HTR-8/SVneo (cell line): ENCODE measurements at places on chromosomes 5 and 9.

GRCh38 chr9:25418974-25419373, 259.3 kb downstream of the TUSC1 start:
- DNase-seq, result no peak

DNA sequence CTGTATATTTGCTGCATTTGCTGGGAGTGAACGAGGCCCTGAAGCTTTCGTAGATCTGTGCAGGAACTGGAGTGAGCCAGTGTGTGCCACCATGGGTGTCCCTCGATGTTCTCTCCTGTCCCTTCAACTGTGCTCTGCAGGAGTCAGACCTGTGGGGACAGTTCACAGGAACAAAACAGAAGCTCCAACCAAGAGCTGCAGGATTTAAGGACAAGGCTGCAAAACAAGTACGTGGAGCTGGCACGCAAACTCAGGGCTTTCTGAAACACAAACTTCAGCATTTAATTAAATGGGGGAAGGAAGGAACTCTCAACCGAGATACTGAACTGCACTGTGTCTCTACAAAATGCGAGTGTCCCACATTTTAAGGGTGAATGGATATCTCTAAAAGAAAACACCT, 24.2 kb downstream of the BASP1 start:
- no peak for DNase-seq

DNA sequence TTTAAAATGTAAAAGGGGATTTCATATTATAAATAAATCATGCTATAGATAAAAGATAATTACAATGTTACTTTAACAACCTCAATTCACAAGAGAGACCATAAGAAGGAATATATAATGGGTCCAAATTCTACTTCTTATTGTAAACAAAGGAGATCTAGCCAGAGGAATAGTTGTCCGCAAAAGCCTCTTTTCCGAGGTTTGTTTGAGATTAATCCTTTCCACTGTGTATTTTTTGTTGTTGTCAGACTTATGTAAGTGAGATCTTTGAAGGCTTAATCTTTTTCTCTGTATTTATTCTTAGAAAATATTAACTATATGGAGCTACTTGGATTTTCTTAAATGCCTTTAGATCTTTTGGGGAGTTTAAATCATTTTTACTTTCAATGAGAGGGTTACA, 1299.3 kb upstream of the WWC1 start:
- no peak for DNase-seq

DNA sequence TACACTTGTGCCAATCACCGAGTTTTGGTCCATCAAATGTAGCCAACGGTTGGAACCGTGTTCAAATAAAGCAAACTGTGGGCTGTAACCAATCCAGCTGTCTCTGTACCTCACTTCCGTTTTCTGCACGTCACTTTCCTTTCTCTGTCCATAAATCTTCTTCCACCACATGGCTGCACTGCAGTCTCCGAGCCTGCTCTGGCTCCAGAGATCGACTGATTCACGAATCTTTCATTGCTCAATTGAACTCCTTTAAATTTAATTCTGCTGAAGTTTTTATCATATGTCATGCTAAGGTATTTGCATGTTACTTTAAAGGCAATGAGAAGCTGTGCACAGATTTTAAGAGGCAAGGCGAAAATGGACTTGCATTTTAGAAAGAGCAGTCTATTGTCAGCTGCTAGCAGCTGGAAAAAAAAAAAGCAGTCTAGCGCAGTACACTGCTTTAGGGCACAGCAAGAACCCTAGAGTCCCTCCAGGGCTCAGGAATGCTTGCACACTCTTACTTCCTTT, 13.2 kb downstream of the TTC39B start:
- no peak for DNase-seq

DNA sequence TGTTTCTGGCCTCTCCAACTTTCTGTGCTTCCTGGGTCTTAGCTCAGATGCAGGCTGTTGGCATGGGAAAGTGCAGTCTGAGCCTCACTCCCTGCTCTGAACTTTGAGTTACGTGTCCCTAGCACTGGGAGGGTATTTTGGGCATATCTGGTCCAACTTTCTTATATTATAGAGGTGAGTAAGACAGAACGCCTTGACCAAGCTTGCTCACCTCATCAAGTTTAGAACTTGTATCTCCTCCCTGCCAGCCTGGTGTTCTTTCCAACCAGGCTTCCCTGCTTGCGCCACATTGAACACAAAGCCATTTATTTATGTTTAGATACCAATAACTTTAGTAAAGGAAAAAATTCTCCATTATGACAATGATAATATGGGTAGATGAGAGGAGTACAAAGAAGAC, 33.2 kb downstream of the TNC start:
- DNase-seq, result no peak

- no peak for DNase-seq
Observed at GRCh38 chr9:115972843-115973595, 180.6 kb upstream of the PAPPA start.

- DNase-seq, result no peak
Observed at GRCh38 chr9:69443178-69443577, 118.2 kb downstream of the ENTREP1 start.

- DNase-seq, result no peak
Observed at GRCh38 chr5:142411656-142412425, 87.0 kb upstream of the SPRY4 start.

GRCh38 chr5:74562122-74562521, 78.4 kb downstream of the ENC1 start:
- no peak for DNase-seq

GRCh38 chr5:136159457-136159856, 26.8 kb downstream of the SMAD5 start:
- DNase-seq, result no peak

DNA sequence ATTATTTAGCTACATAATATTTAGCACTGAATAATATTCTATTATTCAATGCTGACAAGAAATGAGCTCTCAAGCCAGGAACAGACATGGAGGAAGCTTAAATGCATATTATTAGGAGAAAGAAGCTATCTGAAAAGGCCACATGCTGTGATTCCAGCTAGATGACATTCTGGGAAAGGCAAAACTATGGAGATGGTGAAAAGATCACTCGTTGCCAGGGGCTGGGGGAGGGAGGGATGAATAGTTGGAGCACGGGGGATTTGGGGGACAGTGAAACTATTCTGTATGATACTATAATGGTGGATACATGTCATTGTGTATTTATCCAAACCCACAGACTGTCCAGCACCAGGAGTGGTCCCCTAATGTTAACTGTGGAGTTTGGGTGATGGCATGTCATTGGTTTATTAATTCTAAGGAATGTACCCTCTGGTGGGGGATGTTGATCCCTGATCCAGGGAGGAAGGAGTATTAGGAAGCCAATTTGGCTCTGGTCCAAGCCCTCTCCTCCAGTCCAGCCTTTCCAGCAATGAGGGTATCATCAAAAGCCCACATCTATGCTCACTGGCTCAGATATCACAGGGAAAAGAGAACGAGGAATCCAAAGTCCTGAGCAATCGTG, 162.5 kb downstream of the COL23A1 start:
- no peak for DNase-seq

- no peak for DNase-seq
Observed at GRCh38 chr9:127660886-127661741, 45.7 kb upstream of the CFAP157 start.

GRCh38 chr5:126552614-126553013, 42.4 kb downstream of the ALDH7A1 start:
- no peak for DNase-seq

DNA sequence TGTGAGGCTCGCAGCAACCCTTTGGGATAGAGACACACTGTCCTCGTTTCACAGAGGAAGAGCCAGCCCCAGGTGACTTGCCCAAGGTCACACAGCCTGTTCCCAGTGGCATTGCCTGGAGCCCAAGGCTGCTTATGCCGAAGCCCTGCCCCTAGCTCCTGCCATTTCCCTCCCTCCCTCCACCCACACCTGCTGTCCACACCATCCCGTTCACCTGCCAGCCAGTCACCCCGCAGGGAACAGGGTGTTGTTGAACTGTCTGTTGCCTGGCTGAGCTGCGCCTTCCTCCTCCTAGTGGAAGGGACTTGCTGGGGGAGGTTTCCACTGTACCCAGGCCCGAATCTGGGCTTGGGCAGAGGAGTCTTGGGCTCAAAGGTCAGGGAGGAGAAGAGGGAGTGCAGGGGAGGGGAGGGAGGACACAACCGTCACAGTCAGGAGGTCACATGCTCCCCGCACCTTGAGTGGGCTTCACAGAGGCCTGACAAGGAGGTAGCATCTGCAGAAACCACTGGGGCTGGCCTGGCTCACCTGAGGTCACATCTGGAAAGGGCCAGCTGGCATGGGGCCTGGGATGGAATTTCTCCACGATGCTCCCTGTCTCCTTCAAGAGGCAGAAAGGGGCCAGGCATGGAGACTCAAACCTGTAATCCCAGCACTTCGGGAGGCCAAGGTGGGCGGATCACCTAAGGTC, 6.3 kb downstream of the TTC16 start:
- no peak for DNase-seq

DNA sequence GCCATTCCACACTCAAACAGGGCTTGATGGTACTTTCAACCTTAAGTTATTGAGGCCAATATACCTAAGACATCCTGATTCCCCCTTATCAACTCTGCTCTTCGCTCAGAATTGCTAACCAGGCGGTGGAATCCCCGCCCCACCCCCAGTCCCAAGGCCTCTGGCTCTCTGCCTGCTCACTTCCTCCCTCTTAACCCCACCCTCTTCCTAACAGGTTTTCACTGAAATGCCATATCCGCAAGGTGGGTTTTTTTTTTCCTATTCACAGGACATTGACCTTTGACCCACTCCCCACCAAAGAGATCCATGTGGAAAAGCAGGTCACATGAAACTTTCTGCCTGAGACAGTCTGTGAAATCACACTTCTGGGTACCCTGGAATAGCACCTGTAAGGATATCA, 66.6 kb upstream of the IFNK start:
- no peak for DNase-seq

DNA sequence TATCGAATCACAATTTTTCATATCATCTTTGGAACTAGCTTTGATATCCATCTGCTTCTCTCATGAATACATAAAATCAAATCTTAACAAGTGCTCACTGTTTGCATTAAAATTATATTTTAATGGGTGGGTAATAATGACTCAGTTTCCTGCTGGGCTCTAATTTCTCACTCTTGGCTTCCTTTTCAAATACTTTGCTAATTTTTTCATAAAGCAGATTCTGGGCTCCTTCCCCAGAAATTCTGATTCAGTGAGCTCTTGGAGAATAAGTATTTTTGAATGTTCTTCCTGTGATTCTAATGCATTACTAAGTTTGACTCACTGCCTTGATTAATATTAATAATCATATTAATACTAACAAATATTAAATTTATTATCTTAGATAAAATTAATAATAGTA, 48.9 kb downstream of the YIPF5 start:
- DNase-seq, result no peak

DNA sequence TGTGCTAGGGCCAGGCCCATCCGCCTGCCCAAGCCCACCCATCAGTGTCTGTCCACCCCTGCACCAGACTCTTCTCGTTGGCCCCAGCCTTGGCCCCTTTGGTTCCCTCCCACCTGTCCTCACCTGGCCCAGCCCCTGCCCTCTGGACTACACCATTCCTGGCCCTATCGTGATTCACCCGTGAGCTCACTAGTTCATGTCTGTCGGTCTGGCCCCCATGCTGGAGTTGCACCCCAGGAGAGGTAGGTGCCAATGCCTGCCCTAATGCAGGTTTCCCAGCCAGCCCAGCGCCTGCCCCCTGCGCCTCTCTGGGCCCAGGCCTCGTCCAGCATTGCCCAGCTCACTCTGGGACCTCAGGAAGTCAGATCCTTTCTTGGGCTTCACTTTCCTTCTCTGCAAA, 115.4 kb upstream of the LMX1B start:
- no peak for DNase-seq

GRCh38 chr5:82405161-82405560, 127.0 kb upstream of the RPS23 start:
- DNase-seq, result no peak

DNA sequence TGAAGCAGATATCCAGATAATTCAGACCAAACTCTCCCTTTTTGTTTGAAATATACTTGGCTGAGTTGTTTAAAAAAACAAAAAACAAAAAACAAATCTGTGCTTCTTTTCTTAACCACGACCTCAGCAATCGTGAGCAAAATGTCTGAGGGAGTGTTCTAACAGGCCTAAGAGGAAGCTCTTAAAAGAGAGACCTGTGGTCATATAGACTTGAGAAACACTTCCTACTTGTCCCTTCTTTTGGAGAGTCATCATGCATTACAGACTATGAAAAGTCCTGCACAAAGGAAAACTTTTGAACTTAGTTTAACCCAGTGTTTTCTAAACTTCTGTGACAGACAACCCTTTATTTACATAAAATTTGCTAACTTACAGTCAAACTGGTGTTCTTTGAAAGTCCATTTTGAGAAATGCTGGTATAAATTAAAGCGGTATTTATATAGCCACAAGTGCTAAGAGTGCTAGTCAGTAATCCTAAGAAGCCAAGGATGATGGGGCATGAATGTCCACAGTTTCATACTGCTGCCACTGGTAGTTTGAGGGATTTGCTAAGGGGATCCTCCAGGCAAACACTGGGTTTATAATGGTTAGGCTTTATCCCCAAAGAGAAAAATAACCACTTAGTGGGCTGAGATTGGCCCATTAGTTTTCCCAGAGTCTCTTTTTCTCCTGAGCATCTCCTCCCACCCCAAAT, 199.8 kb downstream of the LRRC70 start:
- peak; percentile 2 for DNase-seq

DNA sequence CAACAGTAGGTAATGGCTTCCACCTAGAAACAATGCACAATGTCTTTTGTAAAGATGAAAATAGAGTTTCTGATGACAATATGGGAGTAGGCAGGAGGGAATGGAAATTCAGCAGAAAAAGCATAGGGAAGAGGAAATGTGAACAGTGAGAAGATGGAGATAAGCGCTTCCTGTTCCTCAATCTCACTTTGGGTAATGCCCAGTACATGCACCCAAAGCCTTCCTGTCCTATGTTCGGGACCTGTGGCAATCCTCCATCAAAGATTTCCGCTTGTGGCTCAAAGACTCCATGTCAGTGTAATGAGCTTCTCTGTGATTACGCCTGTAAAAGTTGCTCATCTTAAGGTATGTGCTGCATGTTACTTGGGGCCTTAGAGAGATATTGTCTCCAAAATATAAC, 2.7 kb downstream of the UGT3A1 start:
- DNase-seq, result no peak

GRCh38 chr9:93949694-93950449, 5.3 kb downstream of the BARX1 start:
- peak; percentile 63 for DNase-seq

DNA sequence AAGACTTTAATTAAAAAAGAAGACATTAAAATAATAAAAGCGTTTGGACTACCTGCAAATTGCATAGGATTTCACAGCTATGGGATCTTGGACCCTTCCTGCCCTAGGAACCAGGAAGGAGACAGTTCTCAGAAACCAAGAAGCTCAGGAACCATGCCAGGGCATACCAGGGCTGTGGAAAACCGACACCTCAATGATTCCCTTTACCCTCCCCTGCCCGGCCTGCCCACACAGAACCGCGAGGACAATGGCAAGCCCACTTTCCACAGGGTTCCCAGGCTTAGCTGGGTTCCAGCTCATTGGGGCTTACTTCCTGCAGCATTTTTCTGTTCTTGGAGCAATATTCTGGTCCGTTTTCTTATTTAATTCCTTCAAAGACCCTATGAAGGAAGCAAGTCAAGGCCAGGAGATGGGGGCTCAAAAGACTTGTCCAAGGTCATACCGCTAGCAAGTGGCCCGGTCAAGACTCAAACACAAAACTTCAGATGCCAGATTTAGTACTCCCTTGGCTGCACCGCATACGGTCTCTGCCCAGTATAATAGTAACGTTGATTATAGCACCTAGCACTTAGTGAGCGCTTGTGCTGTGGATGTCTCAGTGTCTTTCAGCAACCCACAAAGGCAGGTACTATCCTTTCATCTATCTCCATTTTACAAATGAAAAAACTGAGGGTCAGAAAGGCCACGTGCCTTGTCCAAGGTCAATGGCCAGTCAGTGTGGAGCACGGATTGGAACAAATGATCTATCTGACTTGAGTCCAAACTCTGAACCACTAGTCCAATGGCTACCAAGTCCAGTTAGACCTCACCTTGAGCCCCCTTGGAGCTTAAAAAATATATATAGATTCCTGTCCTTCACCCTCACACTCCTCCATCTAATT, 6.8 kb downstream of the FAT2 start:
- no peak for DNase-seq
